ENCODE measurements at places on chromosomes 7 and 10. TPM values are rescaled to one million over a fixed set of nuclear protein-coding genes. Genes with fewer than 3 reads are reported as not detected.

DNA sequence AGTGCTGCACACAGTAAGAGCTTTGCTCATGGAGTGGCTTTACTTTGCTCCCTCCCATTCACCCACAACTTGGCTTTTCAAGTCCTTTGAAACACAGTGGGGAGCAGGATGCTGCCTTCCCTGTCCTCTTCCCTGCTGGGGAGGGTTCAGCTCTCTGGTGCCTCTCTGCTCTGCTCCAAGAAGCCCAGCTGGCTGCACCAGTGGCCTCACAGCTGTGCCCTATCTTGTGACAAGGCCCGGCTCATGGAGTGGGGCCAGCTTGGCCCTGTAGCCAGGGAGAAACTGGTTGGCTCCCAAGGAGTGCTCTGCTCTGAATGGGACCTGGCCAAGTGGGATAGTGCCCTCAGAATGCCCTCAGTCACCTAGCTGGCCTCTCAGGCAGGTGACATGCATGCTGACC lies 212.3 kb upstream of the ZMIZ1 start:
- H3K4me3 ChIP-seq: no peak overlapping the region
- no peaks in the 10 kb centered on the region for H3K27me3 ChIP-seq
- peaks cover 4% of the 10 kb centered on the region for H3K4me1 ChIP-seq
- no peak for DNase-seq
- H3K27ac ChIP-seq: no peak overlapping the region

DNA sequence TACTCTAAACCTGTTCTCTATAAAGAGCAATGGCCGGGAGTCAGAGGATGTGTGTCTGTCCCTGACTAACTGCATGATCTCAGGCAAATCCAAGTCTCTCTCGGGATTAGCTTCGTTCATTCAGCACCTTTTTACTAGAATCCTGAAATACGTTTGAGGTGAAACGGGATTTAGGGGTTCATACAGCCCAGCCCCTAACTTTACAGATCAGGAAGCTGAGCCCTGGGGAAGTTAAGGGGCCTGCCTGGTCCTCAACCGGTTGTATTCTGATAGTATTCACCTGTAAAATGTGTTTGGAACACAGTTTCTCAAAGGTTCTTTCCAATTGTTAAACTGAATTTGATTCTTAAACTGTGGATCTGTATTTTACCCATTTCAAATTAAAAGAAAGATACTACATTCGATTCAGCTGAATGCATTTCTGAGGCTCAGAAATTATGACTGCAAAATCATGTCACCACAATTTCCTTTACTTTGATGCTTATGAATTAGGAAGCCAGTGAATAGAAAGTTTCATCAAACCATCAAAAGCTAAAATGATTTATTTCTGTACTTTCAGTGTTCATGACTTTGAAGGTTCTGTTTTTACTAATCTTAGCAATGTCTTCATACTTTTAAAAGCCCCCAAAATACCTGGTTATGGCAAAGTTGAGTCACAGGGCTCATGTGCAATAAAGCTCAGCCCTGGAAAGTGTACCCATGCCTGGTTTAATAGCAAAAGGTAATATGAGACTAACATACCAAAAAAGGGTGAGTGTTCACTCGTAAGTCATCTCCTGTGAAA lies 28.9 kb upstream of the EZH2 start:
- no peak overlapping the region for H3K4me3 ChIP-seq
- H3K4me1 ChIP-seq: peaks cover 5% of the 10 kb centered on the region
- no peaks in the 10 kb centered on the region for H3K27me3 ChIP-seq
- H3K36me3 ChIP-seq: no peaks in the 10 kb centered on the region
- no peak overlapping the region for H3K27ac ChIP-seq

Gene ITPRID1
- 0.13 TPM for total RNA-seq

DNA sequence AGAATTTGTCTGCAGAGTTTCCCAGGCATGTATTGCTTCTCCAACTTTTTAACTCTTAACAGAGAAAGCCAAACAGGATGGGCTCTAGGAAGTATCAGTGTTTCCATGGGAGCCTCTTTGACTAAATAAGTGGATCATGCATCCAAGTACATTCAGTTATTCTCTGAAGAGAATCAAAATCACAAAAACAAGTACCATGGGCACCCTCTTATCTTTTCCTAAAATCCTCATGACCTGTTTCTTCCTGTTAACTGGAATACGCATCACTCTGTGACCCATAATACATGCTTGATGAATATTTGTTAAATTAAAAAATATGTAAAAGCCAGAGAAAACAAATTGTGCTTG lies 186.9 kb upstream of the MGMT start:
- no peak overlapping the region for H3K27ac ChIP-seq
- no peaks in the 10 kb centered on the region for H3K4me1 ChIP-seq
- no peak overlapping the region for H3K4me3 ChIP-seq
- DNase-seq: no peak
- no peaks in the 10 kb centered on the region for H3K27me3 ChIP-seq
- H3K36me3 ChIP-seq: no peaks in the 10 kb centered on the region

- no peak overlapping the region for H3K4me3 ChIP-seq
- no peak for DNase-seq
- no peaks in the 10 kb centered on the region for H3K27me3 ChIP-seq
- no peaks in the 10 kb centered on the region for H3K36me3 ChIP-seq
Measured at GRCh38 chr7:23293500-23294073, 5.6 kb upstream of the MALSU1 start.

Gene OR6V1
- total RNA-seq: not detected

GRCh38 chr10:112738606-112739591 lies 211.1 kb upstream of the TCF7L2 start:
- H3K4me1 ChIP-seq: peaks cover 4% of the 10 kb centered on the region
- H3K27ac ChIP-seq: no peak overlapping the region
- H3K4me3 ChIP-seq: no peak overlapping the region
- H3K27me3 ChIP-seq: no peaks in the 10 kb centered on the region
- H3K36me3 ChIP-seq: no peaks in the 10 kb centered on the region

GRCh38 chr10:112801748-112802147 lies 148.3 kb upstream of the TCF7L2 start:
- no peak for DNase-seq
- H3K36me3 ChIP-seq: no peaks in the 10 kb centered on the region
- no peaks in the 10 kb centered on the region for H3K27me3 ChIP-seq
- H3K27ac ChIP-seq: no peak overlapping the region
- no peak overlapping the region for H3K4me3 ChIP-seq
